ENCODE measurements at places on chromosomes 6 and 20.

DNA sequence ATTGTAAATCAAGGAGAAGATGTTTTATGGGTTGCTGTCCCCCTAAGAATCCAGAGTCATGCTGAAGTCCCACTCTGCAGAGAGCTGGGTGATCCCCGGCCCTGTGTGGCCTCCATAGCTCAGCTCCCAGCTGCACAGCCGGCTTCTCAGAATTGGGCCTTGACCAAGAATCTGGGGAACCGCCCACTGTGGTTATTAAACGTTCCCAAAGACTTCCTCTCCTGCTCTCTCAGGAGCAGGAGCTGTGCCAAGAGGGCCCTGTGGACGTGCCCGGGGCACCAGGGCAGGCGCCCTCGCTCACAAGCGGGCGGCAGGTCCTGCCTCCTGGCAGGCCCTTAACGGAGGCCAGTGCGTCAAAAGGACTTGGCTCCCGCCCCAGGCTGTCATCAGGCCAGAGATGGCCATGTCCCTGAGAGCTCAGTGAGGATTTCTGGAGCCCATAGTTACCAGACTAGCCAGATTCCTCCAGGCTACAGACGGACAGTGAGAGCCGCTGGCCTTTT lies 30.4 kb downstream of the ZC3H12D start:
- peak; percentile 92 for DNase-seq

DNA sequence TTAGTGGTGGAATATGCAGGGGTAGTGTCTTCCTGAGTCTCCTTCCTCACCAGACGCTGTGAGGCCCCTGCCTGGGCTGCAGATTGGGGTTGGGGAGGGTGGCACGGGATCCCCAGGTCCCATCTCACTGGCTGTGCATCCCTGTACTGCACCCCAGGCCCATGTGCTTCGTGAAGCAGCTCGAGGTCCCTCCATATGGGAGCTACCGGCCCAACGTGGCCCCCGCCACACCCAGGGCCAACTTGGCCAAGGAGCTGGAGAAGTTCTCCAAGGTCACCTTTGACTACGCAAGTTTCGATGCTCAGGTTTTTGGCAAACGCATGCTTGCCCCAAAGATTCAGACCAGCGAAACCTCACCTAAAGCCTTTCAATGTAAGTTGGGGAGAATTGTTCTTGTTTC lies 38.6 kb upstream of the PCMTD2 start:
- DNase-seq = no peak

- DNase-seq = no peak
Measured at GRCh38 chr20:40848526-40848925, 159.5 kb upstream of the MAFB start.

- no peak for DNase-seq
Measured at GRCh38 chr6:1839361-1839760, 229.6 kb downstream of the FOXC1 start.

- no peak for DNase-seq
Measured at GRCh38 chr6:41871691-41872090, 23.5 kb downstream of the USP49 start.

- DNase-seq = peak; percentile 84
Measured at GRCh38 chr20:19974630-19975435, 42.3 kb upstream of the NAA20 start.

DNA sequence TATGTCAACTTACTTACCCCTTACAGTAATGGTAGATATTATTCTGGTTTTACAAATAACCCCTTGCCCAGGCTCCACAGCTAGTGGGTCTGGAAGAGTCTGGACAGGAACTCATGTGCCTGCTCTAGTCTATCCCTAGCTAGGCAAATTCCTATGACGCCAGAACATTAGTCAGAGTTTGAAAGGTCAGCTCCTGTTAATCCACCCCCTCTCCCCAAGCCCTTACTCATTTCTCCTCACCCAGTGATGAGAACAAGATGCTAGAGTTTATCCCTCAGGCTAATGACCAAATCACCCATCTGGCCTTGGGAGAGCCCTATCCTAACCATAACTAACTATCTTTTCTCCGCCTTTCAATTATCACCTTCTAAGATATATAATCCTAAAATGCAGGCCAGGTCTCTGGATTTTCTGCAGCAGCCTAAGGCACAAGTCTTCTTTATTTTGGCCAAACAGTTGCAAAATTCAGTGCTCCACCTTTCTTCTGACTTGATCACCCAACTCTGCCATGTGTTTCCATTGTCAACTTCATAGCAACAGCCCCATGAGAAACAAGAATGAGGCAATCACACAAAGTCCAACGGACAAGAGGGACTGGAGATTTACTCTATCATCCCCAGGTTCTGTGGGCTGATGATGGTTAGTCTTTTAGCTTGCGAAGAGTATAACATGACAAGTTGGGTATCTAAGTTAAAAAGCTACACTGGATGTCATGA lies 113.3 kb downstream of the TASP1 start:
- no peak for DNase-seq

DNA sequence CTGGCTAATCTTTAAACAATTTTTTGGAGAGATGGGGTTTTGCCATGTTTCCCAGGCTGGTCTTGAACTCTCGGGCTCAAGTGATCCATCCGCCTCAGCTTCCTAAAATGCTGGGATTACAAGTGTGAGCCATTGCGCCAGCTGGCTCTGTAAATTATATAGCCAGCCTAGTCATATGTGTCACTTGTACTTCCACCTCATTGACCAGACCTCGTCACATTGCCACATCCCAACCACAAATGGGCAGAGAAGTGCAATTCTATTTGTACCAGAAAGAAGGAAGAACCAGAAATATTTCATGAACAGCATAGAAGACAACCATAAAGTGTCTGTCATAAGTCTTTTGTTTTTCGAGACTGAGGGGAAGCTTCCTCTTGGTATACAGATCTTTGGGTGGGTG lies 304.9 kb upstream of the RNF24 start:
- DNase-seq = no peak

DNA sequence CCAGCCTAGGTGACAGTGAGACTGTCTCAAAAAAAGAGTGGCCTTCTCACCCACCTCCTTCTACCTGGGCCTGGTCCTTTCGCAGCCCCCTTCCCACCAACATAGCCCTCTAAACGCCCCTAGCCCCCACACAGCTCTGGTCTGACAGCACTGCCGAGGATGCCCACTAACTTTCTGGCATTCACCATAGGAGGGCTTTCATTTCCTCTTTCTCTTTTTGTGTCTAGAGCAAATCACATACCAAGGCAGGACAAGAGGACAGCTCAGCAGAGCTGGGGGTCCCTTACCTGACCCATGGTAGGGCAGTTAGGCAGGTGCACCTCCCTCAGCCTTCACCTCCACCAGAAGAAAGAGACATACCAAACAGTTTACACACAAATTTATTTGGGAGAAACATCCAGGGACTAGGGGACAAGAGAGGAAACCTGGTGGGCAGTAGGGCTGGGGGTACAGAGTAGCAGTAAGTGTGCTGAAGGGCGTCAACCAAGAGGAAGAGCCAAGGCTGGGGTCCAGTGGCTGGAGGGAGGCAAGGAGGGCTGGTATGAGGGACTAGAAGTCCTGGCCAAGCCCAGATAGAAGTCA lies 4.5 kb downstream of the LY6G5C start:
- DNase-seq = no peak

DNA sequence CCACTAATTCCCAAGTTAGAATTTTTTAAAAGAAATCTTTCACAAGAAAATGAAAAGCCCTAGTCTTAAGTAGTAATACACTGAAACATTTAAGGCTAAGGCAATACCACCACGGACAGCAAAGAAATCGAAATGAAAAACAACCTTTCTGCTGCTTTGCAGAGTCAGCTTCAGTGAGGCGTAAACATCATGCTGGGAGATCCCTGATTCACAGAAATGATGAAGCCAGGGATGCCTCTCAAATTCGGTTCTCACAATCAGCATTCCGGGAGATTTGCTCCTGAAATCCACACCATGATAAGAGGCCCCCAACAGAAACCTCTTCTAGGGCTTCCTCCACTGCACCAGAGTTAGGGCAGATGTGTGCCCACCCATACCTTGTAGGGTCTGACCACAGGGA lies 18.6 kb downstream of the RRBP1 start:
- no peak for DNase-seq

GRCh38 chr20:45067558-45067957 lies 33.4 kb downstream of the KCNS1 start:
- no peak for DNase-seq

GRCh38 chr6:46191961-46192360 lies 21.2 kb upstream of the ENPP5 start:
- DNase-seq = no peak

GRCh38 chr6:26109772-26110171 lies 22.5 kb downstream of the HFE start:
- DNase-seq = no peak

DNA sequence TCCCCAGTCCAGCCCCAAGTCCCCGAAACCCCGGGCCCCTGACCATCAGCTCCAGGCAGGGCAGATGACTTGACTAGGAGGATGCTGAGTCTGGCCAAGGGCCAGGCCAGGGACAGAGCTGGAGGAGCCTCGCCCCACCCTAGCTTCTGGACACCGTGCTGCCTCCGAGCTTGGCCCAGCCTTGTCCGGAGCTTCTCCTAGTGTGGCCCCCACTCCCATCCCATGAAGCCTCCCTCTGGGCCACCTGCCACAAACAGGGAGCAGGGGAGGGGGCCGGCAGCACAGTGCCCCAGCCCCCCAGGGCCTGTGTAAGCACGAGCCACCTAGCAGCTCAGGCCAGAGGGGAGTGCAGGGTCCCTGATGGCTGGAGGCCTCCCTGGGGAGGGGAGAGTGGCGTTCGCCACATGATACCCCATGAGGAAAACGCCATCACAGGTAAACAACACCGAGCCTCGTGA lies 5.3 kb downstream of the EEF1A2 start:
- no peak for DNase-seq

DNA sequence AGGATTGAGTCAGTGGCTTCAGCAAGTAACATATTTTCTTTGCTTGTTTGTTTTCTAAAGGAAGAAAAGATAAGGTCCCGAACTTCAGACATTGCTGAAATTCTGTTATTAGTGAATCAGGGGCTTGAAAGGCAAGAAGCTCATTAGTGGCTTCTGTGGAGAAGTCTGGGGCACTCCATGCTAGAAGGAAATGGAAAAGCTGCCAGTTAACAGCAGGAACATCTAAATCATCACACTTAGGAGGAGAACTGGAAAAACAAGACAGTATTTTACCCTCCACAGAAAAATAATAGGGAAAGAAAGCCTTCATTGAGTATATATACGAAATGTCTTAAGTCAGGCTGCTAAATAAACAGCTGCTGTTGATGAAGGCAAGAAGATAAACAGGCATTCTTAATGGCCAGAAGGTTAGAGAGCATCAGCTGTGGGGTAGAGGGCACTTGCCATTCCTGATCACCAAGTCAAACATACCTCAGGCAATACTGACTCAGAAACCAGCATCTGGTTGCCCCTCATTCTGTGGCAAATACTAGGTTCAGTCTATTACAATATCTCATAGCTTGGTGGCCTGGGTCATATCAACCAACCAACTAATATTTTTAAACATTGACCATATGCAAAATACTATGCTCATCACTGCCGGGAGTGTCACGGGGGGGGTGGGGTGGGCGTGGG lies 143.2 kb upstream of the TENT5A start:
- DNase-seq = no peak

GRCh38 chr20:6764619-6765018 lies 2.9 kb upstream of the BMP2 start:
- no peak for DNase-seq

GRCh38 chr6:12065321-12066140 lies 53.4 kb downstream of the HIVEP1 start:
- no peak for DNase-seq

DNA sequence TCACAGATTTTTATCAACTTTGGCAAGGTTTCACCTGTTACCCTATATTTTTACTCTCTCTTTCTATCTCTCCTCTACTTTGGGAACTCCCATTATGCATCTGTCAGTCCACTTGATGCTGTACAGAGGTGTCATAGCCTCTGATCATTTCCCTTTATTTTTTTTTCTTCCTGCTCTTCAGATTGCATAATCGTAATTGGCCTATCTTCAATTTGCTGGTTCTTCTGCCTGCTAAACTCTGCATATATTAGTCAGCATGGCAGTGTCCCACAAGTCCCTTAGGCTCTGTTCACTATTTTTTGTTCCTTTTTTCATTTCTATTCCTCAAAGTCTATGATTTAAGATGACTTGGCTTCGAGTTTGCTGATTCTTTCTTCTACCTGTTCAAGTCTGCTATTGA lies 44.7 kb upstream of the MICB start:
- no peak for DNase-seq

- DNase-seq = peak; percentile 62
Measured at GRCh38 chr6:25026723-25027122, 91.0 kb upstream of the RIPOR2 start.

- DNase-seq = no peak
Measured at GRCh38 chr20:35709259-35709658, 10.1 kb downstream of the ROMO1 start.

GRCh38 chr6:166423051-166423745 lies 40.5 kb upstream of the MPC1 start:
- no peak for DNase-seq

DNA sequence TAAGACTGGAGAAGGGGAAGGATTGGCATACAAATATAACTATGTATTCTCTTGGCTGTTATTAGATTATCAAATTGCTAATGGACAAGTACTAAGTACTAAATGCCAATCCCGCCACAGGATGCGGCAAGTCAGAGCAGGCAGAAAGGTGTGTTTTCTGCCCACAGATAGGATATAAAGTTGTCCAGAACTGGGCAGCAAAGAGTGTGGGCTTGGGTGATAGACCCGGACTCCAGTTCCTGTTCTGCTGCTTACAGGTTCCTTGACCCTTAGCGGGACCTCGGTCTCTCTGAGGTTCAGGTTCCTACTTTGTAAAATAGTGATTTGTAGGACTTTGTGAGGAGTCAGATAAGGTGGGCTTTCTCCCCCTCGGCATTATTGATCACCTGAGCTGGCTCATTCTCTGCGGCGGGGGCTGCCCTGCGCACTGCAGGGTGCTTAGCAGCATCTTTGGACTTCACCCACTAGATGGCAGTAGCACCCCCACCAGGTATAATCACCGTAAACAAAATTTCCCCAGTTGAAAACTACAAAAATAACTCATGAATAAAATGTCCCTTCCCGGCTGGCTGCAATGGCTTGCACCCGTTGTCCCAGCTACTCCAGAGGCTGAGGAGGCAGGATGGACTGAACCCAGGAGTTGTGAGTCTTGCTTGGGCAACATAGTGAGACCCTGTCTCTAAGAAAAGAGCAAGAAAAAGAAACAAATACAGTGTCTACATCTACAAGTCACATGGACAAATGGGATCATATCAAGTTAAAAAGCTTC lies 193.1 kb downstream of the DOK5 start:
- no peak for DNase-seq

DNA sequence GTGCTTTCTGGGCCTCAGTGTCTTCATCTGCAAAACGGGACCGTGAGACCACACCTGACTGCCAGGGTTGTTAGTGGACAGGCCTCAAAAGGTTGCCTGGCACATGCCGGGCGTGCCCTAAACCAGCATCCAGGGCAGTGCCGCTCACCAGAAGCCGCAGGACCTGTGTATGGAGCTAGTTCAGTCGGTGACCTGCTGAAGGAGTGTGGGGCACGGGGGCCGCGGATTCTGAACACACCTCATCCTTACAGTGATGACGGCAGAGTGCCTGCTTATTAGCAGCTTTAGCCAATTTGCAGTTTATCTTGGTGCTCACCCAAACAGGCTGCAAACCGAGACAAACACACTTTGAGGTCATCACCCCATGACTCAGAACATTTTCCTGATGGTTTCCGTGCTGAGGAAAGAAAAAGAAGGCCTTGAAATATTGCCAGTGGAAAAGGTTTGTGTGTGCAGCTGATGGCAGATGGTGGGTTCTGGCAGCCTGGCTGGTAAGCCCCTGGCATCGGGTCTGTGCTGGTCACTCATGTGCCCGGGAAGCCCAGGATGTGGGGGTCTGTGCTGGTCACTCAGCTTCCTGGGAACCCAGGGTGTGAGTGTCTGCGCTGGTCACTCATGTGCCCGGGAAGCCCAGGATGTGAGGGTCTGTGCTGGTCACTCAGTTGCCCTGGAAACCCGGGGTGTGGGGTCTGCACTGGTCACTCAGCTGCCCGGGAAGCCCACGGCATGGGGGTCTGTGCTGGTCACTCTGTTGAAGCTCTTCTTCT lies 153.8 kb downstream of the ERMARD start:
- no peak for DNase-seq

Data from left lung (tissue), 14 donors.